Stimulated activated CD4-positive, alpha-beta T cell treated with anti-CD3 and anti-CD28 coated beads, Interleukin-4, amount 100 ng/mL, for 4 hours (primary cell): ENCODE measurements at places on chromosomes 7 and 10.

- DNase-seq, result no peak
Observed at GRCh38 chr10:31041011-31041410, 9.3 kb upstream of the ZNF438 start.

DNA sequence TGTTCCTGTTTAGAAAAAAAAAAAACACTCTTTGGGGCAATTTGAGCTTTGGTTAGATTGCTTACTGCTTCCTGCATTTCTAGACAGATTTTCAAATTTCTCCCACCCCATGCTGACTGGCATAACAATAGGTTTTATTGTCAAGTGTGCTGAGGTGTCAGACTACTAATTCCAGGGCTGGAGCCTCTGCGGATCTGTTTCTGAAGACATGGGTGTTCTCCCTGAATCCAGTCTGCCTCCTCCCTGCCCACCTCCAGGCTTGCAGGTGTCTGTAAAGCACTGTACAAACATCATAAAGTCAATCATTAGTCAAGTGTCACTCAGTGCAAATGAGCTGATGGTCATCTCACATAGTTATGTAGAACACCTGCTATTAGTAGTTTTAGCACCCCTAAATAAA lies 292.4 kb downstream of the GATA3 start:
- DNase-seq, result no peak

DNA sequence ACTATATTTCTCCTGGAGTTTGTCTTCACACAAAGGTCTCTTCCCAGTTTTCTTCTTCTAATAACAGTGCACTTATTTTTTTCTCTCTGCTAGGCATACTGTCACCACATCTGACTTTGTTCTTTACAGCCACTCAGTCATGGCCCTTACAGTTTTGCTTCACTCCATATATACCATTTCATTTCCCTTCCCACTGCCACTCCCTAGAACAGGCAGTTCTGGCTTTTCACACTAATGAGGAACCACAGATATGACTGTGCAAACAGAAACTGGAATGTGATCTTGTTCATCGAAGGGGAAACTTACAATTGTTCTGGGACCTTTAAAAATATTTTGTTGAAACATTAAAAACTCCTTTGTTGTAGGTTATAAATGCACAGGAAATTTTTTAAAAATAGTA lies 67.3 kb downstream of the EPDR1 start:
- no peak for DNase-seq

DNA sequence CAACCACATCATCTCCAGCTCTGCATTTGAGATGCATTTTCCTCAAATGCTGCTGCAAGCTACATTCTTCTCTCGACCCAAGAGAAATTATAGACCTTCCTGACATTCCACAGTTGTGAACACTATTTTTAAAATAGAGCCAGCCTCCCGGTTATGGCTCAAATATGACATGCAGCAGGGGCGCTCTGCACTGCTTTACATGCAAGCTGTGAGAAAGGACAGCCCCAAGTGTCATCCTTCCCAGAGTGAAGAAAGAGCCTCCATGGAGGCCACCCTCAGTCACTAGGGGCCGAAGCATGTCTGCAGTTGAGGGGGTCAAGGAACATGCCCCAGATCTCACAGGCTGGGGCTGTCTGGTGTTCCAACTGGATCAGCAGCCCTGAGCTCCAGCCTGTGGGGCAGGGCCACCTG lies 63.9 kb upstream of the CHST15 start:
- DNase-seq, result no peak

DNA sequence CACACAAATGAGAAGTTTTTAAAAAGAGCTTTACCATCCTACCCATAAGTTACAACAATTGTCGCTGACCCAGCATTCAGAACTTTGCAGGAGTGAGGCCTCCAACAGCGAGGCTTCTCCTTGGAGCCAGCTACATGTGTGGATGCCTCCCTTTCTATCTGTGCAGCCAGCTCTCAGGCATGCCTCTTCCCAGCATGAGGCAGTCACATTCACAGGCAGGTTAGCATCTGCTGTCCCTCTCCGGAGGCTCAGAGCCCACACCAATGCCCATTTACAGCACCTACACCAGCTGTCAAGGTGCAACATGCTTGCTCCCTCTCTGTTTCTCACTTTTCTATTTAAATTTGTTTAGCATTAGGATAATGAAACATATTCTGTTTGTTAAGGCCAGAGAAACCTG lies 278.7 kb upstream of the PODXL start:
- DNase-seq, result no peak

DNA sequence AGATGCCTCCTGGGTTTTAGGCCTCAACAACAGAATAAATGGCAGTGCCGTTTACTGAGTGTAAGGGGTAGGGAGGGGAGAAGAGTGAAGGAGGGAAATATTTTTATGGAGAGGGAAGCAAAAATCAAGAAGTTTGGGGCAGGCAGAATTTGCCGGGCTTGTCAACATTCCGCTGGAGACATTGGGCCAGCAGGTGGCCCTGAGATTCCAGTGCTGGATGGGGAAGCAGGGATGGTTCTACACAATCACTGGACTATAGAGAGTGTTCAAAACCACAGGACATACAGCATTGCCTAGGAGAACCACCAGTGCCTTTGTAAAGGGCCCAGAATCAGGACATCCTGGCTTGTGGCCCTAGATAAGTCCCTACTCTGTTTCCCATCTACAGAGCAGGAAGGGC lies 598.6 kb upstream of the MGMT start:
- DNase-seq, result no peak
